ENCODE measurements at places on chromosomes 7 and 10.

- DNase-seq: no peak
These were observed 139.1 kb downstream of the PTPRN2 start for GRCh38 chr7:158448430-158449100.

GRCh38 chr10:5461203-5461588 lies 38.2 kb downstream of the CALML5 start:
- DNase-seq: no peak

- DNase-seq: no peak
These were observed 16.9 kb upstream of the RHOBTB1 start for GRCh38 chr10:60960913-60961312.

DNA sequence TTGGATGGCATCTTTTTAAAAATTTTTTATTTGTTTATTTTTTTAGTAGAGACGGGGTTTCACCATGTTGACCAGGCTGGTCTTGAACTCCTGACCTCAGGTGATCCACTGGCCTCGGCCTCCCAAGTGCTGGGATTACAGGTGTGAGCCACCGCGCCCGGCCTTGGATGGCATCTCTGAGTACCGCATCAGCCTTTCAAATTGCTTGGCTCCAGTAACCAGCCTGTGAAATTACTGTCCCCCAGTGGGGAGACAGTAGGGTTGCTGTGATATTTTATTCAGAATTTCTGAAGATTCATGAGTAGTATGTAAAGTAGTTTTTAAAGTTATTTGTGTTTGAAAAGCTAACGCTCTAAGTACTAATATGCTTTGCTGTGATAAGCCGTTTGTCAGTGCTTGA lies 1.2 kb downstream of the NUB1 start:
- DNase-seq: no peak

DNA sequence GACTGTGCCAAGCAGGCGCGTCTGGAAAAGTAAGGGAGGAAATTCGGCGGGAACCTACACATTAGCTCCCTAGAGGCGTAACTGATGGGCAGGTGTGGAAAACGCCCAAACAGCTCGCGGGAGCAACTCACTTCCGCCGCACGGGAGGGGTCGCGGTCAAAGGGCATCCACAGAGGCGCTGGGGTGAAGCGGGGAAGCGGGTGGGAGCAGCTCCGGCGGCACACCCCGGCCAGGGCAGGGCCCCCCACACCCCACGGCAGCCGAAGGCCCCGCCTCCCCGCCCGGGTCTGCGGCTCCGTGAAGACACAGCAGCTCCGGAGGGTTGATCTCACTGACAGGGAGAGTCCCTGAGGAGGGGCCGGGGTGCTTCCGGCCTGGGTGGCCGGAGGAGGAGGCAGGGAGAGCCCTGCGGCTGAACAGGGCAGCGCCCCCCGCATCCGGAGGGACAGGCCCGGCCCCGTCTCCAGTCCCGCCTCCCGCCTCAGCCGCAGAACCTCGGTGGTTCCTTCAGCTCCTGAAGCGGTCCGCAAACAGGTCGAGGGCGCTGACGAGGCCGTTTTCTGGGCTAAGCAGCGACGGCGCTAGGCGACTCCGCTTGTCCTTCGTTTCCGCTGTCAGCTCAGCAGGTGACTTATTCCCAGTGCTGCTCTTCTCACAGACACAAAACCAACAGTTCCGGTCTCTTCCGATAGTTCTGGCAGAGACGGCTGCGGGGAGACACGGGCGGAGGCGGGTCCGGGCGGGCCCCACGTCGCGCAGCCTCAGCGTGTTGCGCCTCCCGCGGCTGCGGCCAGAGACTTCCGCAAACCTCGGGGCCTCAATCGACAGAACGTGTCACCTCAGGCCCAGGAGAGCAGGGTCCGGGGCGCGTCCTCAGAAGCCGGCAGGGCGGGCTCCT lies 276.1 kb downstream of the DNAJB6 start:
- peak; percentile 47 for DNase-seq

DNA sequence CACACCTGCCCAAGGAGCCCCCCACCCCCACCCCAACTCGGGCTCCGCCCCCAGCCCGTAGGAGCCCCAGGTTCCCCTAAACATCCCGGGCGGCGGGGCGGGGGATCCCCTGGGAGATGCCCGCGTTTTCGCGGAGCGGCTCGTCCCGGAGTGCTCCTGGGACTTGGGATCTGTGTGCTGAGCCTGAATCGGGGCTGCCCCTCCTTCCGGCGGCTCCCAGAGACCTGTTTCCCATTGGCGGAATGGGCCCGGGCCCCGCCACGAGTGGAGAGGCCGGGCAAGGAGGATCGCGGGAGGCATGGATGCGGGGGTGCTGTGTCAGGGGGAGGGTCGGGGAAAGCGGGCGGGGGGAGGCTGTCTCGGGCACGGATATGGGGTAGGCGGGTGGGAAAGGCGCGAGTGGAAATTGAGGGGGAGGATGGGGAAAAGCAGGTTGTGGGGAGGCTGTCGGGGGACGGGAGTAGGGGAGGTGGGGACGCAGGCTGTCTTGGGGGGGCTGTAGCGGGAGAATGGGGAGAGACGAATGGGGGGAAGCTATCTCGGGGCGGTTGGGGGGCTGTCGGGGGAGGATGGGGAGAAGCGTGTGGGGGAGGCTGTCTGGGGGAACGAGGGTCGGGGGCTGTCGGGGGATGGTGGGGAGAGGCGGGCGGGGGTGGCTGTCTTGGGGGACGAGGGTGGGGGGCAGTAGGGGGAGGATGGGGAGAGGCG lies 572 bp upstream of the BHLHA15 start:
- DNase-seq: no peak

- DNase-seq: no peak
These were observed 33.4 kb downstream of the CCM2 start for GRCh38 chr7:45033261-45033930.

DNA sequence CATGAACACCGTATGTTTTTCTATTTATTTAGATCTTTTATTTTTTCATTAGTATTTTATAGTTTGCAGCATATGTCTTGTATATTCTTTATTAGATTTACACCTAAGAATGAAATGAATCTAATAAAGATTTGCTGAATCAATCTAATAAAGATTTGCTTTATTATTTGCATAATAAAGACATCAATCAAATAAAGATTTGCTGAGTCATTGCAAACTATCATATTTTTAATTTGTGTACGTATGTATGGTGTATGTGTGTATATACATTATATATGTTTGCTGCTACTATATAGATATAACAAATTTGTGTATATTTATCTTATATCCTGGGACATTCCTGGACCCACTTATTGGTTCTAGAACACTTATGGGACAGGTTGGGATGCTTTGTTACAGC lies 147.5 kb downstream of the PTN start:
- no peak for DNase-seq

DNA sequence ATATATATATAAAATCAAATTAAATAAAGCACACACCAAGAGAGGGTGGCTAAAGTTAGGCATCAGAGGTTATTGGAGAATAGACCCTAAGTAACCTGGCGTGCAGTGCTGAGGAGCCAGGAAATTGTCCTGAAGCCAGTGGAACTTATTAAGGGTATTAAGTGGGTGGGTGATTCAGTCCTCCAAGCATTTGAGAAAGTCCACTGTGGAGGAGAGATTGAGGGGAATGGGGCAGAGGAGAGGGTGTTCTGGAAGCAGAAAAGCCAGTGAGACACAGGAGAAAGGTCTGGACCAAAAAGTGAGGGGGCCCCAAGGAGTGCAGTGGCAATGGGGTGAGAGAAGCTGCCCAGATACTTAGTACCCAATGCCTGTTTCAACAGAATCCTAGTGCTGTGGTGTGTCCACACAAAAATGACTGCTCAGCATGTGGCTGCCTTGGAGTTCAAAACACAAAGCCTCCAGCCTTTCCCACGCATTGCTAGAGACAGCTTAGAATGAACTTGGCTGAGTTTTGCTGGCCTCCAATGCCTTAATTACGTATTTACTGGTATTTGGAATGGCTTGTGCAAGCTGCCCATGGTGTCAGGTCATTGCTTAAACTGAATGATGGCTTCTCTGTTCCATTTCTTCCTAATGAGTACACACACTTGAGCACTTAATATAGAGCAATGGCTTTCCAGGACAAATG lies 44.9 kb upstream of the CHST15 start:
- no peak for DNase-seq

DNA sequence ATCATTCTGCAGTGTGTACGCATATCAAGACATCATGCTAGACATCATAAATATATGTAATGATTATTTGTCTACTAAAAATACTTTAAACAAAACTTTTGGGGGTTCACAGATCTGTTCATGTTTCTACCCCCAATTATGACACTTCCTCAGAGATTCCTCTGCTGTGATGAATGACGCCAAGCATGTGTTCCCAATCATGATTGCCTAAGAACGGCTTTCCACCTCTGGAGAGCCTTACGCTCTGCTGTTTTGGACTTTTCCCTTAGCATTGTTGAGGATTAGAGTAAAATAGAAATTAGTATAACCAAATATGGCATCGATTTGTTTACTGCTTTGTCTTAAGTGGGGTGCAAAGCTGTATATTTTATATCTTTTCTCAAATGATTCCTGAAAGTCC lies 236.3 kb upstream of the IGFBP3 start:
- no peak for DNase-seq

DNA sequence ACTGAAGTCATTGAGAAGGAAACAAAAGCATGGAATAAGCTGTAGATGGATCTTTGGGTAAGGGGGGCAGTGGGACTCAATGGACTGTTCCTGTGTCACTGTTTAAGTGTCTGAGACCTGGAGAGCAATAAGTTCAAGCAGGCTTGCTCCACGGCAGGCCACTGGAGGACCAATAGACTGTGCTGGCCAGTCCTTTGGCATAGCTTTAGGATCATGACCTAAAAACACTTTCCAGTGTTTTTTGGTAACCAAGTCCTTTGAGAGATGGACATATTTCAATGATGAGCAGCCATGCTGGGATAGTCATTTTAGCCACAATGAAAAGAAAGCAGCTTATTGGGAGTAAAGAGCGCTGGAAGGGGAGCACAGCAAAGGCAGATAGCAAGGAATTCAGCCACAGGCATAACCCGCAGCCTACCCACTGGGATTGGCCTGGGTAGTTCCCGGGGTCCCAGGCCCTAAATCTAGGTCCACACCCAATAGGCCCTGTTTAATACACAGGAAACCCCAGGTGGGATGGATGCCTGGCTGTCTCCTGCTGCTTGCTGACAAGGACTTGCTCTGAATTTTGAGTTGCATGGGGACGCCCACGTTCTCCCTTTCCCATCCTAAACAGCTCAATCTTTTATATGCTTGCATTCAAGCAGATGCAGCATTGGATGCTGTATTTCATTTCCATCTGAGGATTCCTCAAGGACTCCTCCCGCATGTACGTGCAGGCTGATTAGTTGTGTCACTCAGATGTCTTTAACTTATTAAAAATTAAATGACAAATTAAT lies 727.2 kb downstream of the KCNMA1 start:
- no peak for DNase-seq

GRCh38 chr7:105389088-105389650 lies 448 bp upstream of the SRPK2 start:
- no peak for DNase-seq

GRCh38 chr7:149716007-149716931 lies 57.1 kb downstream of the ZNF467 start:
- DNase-seq: no peak

DNA sequence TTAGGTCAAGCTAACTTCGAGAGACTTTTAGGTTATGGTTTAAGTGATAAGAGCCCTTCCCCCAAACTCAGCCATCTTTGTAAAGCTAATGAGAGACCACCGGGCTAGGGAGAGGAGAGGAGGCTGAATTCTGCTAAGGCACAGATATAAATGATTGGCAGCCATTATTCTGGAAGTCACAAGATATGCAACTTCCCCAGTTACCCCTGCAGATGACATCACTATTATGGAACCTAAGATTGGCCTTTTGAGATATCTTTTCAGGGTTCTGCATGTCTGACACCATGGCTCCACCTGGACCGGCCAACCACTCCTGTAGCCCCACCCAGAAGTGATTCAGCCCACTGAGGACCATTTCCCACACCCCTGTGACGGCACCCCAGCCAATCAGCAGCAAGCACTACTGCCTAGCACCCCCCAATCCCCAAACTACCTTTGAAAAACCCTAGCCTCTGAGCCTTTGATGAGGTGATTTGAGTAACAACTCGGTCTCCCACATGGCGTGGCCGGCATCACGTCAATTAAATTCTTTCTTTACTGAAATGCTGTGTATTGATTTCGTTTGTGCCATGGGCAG lies 14.4 kb downstream of the VIPR2 start:
- no peak for DNase-seq

- peak; percentile 70 for DNase-seq
These were observed 129.3 kb downstream of the PKD1L1 start for GRCh38 chr7:47818796-47819606.

DNA sequence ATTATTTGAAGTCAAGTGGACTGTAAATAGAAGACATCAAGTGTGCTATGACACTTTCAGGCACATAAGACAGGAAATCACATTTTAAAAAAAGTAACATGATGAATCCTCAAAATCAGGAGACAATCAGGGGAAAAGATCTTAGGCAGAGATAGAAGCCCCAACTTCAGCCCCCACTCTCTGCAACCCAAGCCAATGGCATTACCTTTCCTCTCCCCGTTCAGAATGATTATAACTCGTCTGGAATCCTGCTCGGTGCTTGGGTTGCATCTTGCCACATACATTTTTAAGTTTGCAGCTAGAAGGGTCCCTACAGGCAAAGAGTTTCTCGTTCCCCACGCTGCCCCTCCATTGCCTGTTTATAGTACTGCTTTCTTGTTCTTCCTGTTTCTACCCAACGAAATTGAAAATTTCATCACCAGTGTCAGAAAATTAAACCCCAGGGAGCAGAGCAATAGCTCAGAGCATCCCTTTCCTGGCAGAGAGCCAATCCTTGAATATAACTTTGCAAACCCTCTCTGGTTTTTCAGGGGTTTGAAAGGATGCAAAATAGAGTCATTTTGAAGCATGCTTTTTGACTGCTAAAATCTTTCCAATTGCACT lies 260.5 kb upstream of the AOAH start:
- DNase-seq: no peak

DNA sequence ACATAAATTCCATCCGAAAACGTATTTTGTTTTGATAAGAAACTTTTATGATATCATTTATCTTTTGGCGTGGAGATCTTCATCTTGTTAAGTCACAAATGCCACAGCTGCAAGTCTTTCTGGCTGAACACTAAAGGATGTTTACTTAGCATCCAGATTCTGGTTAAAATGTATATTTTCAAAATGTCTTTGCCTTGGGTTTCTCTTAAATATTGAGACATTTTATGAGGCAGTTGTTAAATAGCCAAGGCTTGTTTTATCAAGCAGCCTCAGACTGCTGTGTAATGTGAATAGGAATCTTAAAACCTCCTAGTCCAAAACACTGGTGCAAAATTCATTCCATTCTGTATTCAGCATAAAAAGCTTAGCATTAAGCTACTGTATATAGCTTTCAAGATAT lies 136.3 kb upstream of the FZD1 start:
- DNase-seq: no peak

- no peak for DNase-seq
These were observed 30.7 kb upstream of the ZNF467 start for GRCh38 chr7:149804106-149804505.

DNA sequence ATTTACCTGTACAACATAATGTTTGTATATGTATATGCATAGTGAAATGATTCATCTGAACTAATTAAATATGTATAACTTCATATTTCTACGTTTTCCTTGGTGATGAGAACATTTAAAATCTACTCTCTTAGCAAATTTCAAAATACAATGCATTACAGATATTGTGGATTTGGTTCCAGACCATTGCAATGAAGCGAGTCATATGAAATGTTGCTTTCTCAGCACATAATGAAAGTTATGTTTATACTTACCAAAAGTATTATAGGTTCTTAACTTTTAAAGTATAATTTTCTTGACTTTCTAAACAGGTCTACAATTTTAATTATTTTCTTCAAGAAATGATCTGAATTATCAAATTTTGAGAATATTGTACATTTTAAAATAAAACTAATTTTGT lies 189.2 kb downstream of the CSTF2T start:
- no peak for DNase-seq

GRCh38 chr10:132667342-132668047 lies 118.5 kb downstream of the NKX6-2 start:
- DNase-seq: no peak

GRCh38 chr7:55464422-55464821 lies 99.3 kb downstream of the LANCL2 start:
- no peak for DNase-seq

All from germinal center (tissue), 1 donor.